ENCODE measurements at places on chromosomes 6 and 20.

GRCh38 chr6:52574709-52575501 is 2.0 kb downstream of the TRAM2 start:
- DNase-seq: peak; percentile 54

DNA sequence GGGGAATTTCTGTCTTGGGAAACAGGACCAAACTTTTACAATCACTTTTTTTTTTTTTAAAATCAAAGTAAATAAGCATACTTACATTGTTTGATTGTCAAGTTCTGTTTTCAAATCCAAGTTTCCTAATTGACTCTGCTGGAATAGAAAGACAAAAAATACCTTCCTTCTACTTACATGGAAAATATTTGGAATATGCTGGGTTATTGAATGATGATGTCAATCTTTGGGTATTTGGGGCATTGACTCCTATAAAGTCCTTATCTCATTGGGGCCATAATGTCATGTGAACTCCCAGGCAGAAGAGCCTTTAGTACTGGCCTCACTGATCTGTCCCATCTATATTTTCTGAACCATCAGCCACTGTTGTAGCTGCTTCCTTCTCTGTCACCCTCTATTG is 122.6 kb upstream of the NOX3 start:
- DNase-seq: no peak

DNA sequence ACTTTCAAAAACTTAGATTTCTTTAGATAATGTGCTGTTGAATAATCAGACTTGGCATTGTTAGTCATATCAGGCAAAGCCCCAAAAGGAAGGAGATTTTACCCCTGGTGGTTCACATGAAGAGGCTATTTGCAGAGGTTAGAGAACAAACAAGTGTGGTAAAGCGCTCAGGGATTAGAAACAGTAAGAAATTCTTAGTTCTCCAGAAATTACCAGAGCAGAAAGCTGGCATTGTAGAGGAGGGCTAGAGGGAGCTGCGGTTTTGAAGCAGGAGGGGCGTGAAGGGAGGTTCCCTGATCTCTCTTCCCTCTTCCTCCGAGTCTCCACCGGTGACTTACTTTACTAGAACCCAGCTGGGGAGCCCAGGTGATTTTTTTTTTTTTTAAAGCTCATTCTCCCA is 10.2 kb downstream of the MYO6 start:
- DNase-seq: no peak

DNA sequence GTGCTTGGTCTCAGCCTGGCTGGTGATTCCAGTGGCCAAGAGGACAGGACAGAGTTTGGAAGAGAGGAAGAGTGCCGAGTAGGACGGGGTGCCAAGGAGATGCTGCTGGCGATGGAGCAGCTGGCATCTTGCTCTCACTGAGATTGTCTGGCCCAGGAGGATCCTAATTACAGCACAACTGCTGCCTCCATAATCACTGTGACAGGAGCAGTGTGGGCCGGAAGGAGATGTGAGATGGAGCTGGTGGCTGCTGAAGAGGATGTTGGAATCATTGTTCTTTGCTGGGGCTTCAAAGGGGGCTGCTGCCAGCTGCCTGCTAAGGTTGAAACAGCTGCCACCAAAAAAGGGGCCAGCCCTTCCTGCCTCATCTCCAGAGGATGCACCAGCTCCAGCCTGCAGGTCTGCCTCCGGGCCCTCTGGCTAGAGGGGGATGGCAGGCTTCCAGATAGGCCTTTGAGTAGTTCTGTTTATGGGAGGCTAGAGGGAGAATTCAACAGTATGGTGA is 214.4 kb downstream of the RNF144B start:
- DNase-seq: no peak

GRCh38 chr20:41553142-41553879 is 64.9 kb downstream of the CHD6 start:
- DNase-seq: peak; percentile 43

DNA sequence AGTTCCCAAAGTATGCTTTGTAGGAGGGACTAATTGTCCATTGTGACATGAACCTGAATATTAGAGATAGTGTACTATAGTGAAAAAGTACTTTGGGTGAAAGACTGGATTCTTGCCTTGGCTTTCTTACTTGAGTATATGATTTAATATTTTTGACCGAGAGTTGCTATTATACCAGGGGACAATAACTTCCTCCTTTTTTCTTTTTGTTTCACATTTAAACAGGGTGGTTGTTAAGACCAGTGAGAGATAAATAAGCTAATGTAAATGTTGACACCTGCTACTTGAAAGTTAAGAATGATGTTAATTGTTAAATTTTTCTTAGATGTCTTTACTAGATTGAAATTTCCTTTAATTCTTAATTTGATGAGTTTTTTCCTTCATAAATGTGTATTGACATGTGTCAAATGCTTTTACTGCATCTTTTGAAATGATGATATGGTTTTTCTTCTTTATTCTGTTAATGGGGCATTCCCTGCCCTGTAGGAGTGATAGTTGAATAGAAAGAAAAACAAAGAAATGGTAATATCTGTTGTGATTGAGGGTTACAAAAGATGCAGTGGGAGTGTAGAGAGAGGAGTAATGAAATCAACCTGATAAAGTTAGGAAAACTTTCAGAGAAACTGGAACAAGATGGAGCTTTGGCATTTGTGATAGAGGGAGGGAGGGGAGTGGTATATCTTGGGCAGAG is 48.4 kb downstream of the ZFAND3 start:
- DNase-seq: peak; percentile 29

- no peak for DNase-seq
Observed at GRCh38 chr6:42704251-42704936, 18.0 kb downstream of the PRPH2 start.

DNA sequence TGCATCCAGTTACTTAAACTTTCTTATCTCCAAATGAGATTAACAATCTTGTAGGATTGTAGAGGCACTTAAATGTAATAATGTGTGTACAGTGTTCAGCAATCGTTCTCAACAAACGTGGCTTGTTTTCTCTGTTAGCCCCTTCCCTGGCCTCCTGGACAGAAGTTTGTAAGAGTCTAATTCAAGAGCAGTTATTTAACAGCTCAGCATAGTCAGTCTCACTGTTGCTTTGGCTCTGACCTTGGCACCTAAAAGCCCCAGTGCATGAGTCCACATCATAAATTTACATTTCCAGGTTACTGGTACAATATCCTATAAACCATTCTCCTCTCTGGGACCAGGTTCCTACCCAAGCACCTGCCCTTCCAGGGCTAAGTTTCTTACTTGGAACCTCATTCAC is 11.5 kb upstream of the PHF3 start:
- DNase-seq: no peak

GRCh38 chr6:27066381-27066780 is 181.1 kb upstream of the PRSS16 start:
- DNase-seq: no peak

GRCh38 chr20:492159-492558 is 29.8 kb upstream of the TBC1D20 start:
- no peak for DNase-seq

GRCh38 chr6:13469693-13470092 is 17.7 kb downstream of the GFOD1 start:
- DNase-seq: no peak

- DNase-seq: no peak
Observed at GRCh38 chr20:1001911-1002681, at the start of gene RSPO4. TSS of gene RSPO4 (minus strand) at chr20:1002311. CDS start at chr20:1002164, 147 bp downstream.

DNA sequence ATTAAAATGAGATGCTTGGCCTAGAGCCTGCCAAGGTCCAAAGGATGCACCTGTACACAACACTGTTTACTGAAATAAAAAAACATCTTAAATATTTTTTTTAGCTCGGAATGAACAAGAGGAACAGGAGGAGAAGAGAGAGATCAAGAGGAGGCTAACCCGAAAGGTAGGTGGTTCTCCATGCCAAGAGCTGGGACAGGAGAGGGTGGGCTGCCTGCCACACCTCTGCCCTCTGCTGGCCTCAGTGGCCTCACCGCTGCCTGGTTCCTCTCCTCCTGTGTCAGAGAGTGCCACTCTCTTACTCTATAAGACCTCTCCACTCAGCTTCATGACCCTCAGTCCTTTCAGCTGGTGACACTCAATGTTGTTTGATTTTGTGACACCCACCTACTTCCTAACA is 50.2 kb downstream of the TBC1D7 start:
- DNase-seq: no peak

GRCh38 chr20:15700147-15700765 is 873.0 kb downstream of the KIF16B start:
- DNase-seq: no peak

DNA sequence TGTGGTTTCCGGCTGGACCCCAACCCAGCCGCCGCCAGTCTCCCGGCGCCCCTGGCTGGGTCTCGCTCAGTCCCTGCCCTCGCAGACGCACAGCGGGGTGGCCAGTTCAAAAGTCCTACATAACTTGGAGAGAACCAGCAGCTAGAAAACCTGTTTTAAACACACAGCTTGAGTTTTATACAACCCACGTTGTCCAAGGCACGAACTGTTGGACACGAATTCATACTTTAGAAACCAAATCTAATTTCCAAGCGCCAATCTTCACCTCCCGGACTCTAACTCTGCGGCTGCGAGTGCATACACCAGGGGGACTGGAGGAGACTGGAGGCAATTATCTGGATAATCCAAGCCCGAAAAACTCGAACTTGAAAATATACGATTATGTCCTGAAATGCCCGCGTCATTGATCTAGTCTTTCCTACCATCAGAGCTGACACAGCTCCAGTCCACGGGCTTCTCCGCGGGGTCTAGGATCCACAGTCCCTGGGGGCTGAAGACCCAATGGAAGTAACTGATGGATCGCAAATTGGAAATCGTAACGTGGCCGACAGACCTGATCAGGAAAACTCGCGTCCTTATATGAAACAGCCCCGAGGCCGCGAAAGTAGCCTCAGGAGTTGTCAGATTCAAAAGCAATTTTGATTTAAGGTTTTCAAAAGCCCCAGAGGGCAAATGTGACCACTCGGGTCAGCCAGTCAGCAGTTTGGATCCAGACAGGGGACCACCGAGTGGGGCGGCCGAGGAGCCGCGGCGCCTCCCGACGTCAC is 843 bp upstream of the HEY2 start:
- no peak for DNase-seq

DNA sequence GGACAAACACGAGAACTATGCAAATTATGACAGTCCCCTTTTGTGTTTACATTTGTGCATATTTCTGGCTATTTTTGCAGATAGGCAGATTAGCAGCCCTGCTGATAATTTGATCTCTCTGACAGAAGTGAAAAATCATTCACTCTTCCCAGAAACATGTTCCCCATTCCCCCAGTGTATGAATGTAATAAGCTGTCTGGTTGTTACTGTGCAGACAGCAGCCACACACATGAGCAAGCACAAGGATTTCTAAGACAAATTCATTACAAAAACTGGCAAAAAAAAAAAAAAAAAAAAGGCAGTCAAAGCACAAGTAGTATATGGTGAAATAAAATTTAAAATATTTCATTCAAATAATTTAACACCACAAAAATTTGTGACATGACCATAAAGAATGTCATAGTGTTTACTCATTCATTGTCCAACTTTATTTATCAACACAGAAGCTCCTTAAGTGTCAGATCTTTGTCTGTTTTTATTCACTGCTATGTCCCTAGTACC is 95.5 kb upstream of the VGLL2 start:
- no peak for DNase-seq

GRCh38 chr6:58198301-58198700 is 880.9 kb downstream of the PRIM2 start:
- DNase-seq: no peak

DNA sequence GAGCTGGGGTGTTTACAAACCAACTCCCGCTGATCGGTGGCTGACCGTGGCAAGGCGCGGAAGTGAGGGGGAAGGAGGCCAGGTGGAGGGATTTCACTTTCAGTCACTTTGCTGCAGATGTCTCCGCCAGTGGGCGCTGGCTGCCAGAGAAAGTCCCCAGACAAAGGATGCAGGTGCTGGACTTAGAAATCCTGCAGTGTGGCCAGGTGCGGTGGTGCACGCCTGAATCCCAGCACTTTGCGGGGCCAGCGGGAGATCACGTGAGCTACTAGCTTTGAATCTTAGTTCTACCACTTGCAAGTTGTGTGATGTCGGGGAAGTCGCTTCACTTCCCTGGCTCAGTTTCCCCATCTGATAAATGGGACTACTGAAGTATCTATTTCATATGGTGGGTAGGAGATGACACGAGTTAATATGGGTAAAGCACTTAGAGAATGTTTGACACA is 180.4 kb downstream of the ZNF217 start:
- peak; percentile 5 for DNase-seq

GRCh38 chr6:121523628-121524027 is 88.2 kb downstream of the GJA1 start:
- no peak for DNase-seq

DNA sequence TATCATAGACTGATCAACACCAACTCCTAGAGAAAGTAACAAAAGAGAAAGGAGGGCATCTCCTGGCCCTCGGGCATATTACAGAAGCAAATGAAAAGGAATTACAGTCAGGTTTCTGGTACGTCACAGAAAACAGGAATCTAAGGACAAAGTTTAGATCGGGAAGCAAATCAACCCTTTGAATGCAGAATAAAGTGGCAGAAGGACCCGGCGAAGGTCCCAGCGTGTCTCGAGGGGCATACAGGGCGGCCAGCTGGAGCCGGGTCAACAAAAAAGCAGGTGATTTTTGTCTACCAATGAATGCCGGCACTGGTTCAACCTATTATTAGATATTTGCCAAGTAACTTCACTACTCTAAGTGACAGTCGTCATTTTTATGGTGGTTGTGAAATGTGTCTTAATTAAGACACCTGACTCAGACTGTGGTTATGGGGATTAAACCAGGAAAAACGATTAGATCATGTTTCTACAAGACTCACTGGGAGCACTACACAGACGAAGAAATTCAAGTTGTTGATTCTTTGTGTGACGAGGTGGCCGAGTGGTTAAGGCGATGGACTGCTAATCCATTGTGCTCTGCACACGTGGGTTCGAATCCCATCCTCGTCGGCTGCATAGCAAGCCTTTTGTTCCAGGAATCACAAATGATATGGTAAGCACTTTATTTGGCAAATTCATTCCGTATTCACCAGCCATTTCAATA is 12.4 kb upstream of the ZSCAN9 start:
- DNase-seq: peak; percentile 77

DNA sequence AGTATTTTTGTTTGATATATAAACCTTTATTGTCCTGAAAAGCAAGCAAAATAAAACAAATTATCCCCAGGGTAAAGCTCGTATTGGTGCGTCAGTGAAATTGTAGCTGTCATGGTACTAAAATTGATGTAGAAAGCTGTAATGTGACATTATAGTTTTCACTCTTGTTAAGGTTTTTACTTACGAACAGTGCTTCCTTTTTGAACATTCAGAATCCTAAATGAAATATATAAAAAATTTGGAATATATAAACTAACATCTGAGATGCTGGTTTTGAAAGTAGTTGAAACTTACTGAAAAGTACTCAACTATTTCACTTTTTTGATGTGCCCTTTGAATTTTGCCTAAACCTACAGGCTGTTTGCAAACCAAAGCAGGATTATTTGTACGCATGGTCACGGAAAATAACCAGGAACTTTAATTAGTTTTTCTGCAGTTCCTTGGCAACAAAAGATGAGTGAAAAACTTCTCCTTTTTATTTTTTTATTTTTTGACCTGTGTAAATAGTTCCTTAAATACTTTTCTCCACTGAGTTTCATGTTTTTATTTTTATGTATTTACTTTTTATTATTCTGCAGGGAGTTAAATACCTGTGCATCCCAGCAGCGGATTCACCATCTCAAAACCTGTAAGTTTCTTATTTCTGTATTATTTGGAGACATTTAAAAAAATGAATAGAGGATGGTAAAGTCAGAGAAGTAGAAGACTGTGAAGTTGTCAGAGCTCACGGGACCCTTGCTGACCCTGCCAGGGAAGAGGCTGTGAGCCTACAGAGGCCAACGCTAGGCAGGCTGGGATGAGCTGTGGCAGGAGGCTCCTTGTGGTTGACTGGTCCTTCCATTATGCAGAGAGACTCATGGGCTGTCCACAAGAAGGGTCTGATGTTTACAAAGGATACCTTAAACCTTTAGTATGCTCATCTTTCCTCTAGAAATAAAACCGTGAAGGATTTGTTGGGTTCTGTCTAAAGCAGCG is 42.5 kb downstream of the DUSP22 start:
- DNase-seq: no peak

GRCh38 chr6:83378621-83379388 is 52.0 kb downstream of the ME1 start:
- no peak for DNase-seq

All from inflammatory macrophage treated with lipopolysaccharide for 1 hour (primary cell).